ENCODE measurements at places on chromosomes 7 and 10. TPM values are rescaled to one million over a fixed set of nuclear protein-coding genes. Genes with fewer than 3 reads are reported as not detected.

The SGCE gene
- total RNA-seq: 17.7 TPM

The SPDYE17 gene
- total RNA-seq: not detected

The GTF2I gene
- total RNA-seq: 59.0 TPM

The WASHC2C gene
- total RNA-seq: 23.1 TPM

The LIPK gene
- not detected for total RNA-seq

The IRF5 gene
- 5.9 TPM for total RNA-seq

The PHTF2 gene
- total RNA-seq: 6.8 TPM

The JAZF1 gene
- 5.4 TPM for total RNA-seq

The SUN3 gene
- total RNA-seq: not detected

The PNLIPRP2 gene
- total RNA-seq: not detected

The TRIM50 gene
- not detected for total RNA-seq

The SLC13A4 gene
- not detected for total RNA-seq

The GRM3 gene
- not detected for total RNA-seq

All from right lobe of liver (tissue), 6 donors.